ENCODE measurements at places on chromosomes 7 and 10. TPM values are rescaled to one million over a fixed set of nuclear protein-coding genes. Genes with fewer than 3 reads are reported as not detected.
A peak's percentile ranks its signal among the peaks of the same experiment; 100 is the strongest.

DNA sequence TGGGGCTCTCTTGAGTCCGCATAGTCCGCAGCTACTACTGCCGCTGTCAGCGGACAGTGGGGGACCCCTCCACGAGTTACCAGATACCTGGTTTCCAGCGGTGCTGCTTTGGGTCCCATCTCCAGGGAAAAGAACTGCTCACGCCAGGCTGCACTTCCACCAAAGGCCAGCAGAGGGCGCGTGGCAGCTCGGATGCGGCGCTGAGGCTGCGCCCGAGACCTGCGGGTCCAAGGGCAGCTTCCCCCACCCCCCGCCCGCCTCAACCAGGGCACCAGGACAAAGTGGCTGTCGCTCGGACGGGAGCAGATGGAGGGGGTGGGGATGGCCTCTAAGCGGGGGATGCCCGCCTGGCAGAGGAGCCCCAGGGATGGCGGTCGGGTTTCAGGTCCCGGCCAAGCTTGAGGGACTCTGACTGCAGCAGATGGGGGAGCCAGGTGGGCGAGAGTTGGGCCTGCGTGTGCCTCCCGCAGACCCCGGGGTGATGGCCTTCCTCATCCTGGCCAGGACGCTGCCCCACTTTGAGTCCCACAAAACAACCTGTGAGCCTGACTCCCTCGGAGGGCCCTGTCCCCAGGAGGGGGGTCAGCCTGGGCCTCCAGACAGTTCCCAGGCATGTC is 23.8 kb upstream of the ZNF735 start:
- no peaks in the 10 kb centered on the region for H3K27me3 ChIP-seq
- DNase-seq, result no peak
- no peak overlapping the region for H3K4me3 ChIP-seq
- H3K36me3 ChIP-seq, result no peaks in the 10 kb centered on the region

DNA sequence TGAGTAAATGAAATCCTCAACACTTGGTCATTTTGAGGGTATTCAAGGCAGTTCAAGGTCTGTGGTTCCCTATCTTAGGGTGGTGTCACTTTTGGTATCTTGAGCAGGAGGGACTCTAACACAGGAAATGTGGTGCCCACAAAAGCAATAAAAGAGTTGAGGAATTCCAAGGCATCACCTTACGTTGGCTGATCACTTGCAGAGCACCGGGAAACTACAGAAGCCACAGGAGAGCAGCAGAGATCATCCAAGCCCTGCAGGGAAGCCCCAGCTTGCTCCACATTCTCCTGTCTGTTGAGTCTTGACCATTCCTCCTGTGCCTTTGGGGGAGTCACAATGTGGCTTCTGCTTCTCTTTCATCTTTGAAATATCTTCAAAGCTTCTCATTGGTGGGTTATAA is 565.8 kb upstream of the ADARB2 start:
- H3K4me3 ChIP-seq, result no peak overlapping the region
- H3K27ac ChIP-seq, result no peak overlapping the region
- peaks cover 7% of the 10 kb centered on the region for H3K27me3 ChIP-seq

DNA sequence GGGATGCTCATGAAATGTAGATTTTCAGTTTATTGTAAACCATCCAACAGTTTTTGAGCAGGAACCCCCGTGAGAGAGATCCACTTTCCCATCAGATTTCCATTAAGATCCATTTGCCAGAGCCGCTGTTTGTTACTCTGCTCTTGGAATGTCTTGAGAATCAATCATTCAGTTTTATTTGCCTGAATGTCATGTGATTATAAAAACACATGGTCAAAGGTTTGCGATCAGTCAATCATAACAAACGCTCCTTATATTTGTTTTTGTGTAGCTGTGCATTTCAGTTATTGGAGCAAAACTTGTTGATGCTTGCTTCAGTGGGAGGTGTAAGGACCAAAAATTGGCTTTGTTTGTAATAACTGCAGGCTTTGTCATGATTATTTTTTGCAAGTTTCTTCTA is 155.8 kb upstream of the RHOBTB1 start:
- H3K4me1 ChIP-seq, result no peaks in the 10 kb centered on the region
- no peak for DNase-seq
- peaks cover 3% of the 10 kb centered on the region for H3K27me3 ChIP-seq

DNA sequence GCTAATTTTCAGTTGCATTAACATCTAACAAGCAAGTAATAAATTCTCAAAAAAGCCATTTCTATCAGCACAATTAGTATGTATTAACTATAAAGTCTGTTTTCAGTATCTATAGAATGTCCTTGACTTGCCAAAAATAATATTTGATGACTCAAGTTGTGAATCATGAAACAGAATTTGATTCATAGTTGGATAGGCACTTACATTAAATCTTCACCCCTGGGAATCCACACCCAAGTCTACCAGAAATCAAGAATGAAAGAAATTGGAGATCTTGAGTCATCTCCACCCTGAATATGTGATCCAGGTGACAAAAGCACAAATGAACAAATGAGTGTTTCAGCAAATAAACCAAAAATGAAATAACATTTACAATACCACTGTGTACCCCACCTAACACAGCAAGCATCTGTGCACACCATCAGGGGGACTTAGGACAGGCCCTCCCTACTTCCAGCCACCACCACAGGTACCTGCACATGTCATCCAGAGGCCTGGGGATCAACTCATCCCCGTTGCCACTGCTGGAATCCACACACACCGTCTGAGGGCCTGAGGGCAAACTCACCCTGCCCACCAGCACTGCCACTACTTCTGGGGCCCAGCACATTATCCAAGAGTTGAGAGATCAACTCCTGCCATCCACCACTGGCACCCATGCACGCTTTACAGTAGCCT is 160.1 kb downstream of the MTERF1 start:
- peaks cover 23% of the 10 kb centered on the region for H3K36me3 ChIP-seq
- no peak overlapping the region for H3K27ac ChIP-seq
- no peak for DNase-seq
- H3K4me3 ChIP-seq, result no peak overlapping the region
- H3K27me3 ChIP-seq, result no peaks in the 10 kb centered on the region

- no peak for DNase-seq
- no peak overlapping the region for H3K27ac ChIP-seq
- H3K4me3 ChIP-seq, result no peak overlapping the region
- H3K27me3 ChIP-seq, result no peaks in the 10 kb centered on the region
- H3K4me1 ChIP-seq, result no peaks in the 10 kb centered on the region
- H3K36me3 ChIP-seq, result no peaks in the 10 kb centered on the region
Measured at GRCh38 chr10:1498746-1499358, 238.5 kb downstream of the ADARB2 start.

GRCh38 chr10:5775685-5776084 is 37.5 kb downstream of the GDI2 start:
- H3K4me1 ChIP-seq, result peaks cover 42% of the 10 kb centered on the region
- H3K4me3 ChIP-seq, result no peak overlapping the region
- H3K27ac ChIP-seq, result peak overlapping the region; percentile 6
- peaks cover 13% of the 10 kb centered on the region for H3K36me3 ChIP-seq
- peak; percentile 60 for DNase-seq
- no peaks in the 10 kb centered on the region for H3K27me3 ChIP-seq

DNA sequence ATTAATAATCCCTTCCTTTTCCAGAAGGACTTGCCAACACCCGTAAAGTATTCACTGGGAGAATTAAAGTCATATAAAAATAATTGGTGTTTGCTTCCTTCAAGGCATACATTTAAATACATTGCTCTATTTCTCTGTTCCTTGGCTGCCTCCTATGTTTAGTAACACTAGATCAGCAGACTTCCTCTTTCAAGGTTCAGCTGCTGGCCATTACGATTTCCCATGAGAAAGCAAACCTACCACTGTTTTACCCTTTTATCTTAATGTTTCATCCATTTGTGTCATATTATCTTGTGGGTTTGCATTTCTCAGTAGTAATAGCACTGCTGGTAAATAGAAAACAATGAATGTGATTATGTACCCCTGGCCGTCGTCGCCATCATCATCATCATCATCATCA is 313.8 kb upstream of the BMPER start:
- no peaks in the 10 kb centered on the region for H3K27me3 ChIP-seq
- H3K4me3 ChIP-seq, result no peak overlapping the region
- H3K4me1 ChIP-seq, result peaks cover 6% of the 10 kb centered on the region
- no peak overlapping the region for H3K27ac ChIP-seq

DNA sequence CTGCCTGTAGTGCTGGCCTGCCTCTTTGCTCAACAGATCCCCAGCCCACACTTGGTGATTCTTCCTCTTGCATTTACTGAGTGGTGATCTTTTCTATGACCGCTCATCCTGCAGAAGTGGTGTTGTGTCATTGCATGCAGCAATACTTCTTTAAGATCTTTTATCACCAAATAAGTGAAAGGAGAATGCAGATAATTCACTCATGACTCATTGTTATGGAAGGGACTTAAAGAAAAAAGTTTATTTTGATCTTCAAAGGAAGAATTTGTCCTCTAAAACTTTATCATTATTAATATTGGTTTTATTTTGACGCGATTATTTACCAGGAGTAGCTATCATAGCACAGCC is 489.1 kb upstream of the CELF2 start:
- H3K4me1 ChIP-seq, result no peaks in the 10 kb centered on the region
- H3K27ac ChIP-seq, result no peak overlapping the region
- peaks cover 19% of the 10 kb centered on the region for H3K27me3 ChIP-seq
- H3K4me3 ChIP-seq, result no peak overlapping the region

- peak overlapping the region; percentile 40 for H3K27ac ChIP-seq
- H3K4me3 ChIP-seq, result peak overlapping the region; percentile 40
- peaks cover 17% of the 10 kb centered on the region for H3K36me3 ChIP-seq
- peaks cover 51% of the 10 kb centered on the region for H3K4me1 ChIP-seq
Measured at GRCh38 chr7:65475040-65475726, 101.5 kb downstream of the ZNF92 start.

DNA sequence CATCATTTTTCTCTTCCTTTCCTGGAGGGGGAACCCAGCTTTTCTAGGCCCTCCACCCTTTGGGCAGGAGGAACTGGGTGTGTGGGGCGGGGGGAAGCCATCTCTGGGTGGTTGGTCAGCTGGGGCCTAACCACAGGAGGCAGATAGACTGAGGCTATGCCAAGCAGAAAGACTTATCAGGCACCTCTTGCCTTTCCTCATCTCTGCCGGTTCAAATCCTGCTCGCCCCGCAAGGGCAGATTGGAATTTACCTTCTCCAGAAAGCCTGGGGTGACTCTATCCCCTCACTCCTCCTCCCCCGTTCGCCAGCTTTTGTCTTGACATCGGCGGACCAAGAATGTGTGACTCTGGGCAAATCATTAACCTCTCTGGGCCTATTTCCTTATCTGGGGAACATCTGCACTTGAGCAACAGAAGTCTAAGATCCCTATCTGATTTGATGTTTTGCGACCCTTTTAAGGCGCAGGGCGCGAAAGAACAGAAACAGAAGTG is 584 bp upstream of the GARS1 start:
- peaks cover 18% of the 10 kb centered on the region for H3K36me3 ChIP-seq
- H3K4me1 ChIP-seq, result peaks cover 32% of the 10 kb centered on the region
- peak; percentile 70 for DNase-seq
- H3K27me3 ChIP-seq, result no peaks in the 10 kb centered on the region

GRCh38 chr7:132666071-132666773 is 90.0 kb upstream of the PLXNA4 start:
- H3K27me3 ChIP-seq, result peaks cover 2% of the 10 kb centered on the region
- H3K36me3 ChIP-seq, result peaks cover 5% of the 10 kb centered on the region
- H3K4me3 ChIP-seq, result peak overlapping the region; percentile 9

DNA sequence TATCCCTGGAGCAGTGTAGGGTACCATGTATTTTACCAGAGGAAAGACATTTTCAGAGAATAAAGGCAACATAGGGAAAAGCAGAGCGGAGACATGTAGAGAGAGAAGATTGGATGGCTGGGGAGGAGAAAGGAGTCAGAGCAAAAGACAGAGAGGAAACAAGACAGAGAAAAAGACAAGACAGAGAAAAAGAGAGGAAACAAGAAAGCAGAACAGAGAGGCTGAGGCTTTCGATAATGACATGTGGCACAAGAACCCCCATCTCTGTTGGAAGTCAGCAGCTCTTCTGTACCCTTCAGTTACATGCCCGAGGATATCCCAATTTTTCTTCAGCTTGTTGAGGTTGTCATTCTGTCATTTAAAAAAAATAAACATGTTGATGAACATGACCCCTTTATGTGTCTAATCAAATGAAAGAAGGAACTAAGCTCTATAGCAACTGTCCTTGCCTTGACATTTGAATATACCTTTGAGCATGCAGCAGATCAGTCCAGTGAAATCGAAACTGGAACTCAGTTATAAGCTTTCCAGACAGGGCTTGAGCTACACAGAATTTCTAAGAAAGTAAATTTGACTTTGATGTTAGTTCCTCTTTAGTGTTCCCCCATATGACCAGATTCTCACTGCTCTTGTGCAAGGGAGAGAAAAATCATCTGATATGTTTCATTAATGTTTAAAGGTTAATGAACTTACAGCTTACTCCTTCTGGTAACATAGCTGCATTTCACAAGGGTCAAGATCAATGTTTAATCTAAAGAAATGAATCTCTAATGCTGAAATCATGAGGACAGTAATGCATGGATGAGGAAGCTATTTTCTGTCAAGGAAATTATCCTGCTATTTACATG is 75.1 kb upstream of the SP4 start:
- peaks cover 54% of the 10 kb centered on the region for H3K4me1 ChIP-seq
- no peaks in the 10 kb centered on the region for H3K27me3 ChIP-seq
- DNase-seq, result no peak
- H3K27ac ChIP-seq, result peak overlapping the region; percentile 91
- H3K36me3 ChIP-seq, result peaks cover 5% of the 10 kb centered on the region

The INSIG1 gene
- total RNA-seq, result 88.1 TPM

The AKR1C8 gene
- total RNA-seq, result 0.38 TPM

The MDH2 gene
- 266 TPM for total RNA-seq

The CAMK1D gene
- total RNA-seq, result 36.9 TPM

The DKK1 gene
- total RNA-seq, result not detected

The LIPM gene
- total RNA-seq, result not detected

The TAF6 gene
- total RNA-seq, result 69.1 TPM
